RPMI7951 (cell line): ENCODE measurements at places on chromosomes 12 and 14. TPM values are rescaled to one million over a fixed set of nuclear protein-coding genes. Genes with fewer than 3 reads are reported as not detected.

The CLEC12A gene
- total RNA-seq = not detected in 2 replicates

The SRGAP1 gene
- total RNA-seq = 2.3 and 4.0 TPM in 2 replicates

The KRT77 gene
- not detected in 2 replicates for total RNA-seq

The TRAFD1 gene
- total RNA-seq = 17.5 and 17.9 TPM in 2 replicates

The MYG1 gene
- total RNA-seq = 55.9 and 60.0 TPM in 2 replicates

The SLC25A21 gene
- 0.68 and 0.84 TPM in 2 replicates for total RNA-seq

The SLC17A8 gene
- total RNA-seq = not detected in 2 replicates

The ARHGDIB gene
- 128 and 175 TPM in 2 replicates for total RNA-seq

The KRT73 gene
- not detected in 2 replicates for total RNA-seq

The PLEKHH1 gene
- 2.3 and 2.6 TPM in 2 replicates for total RNA-seq

The SLC22A17 gene
- total RNA-seq = 7.4 and 10.4 TPM in 2 replicates

The OTOGL gene
- 0.20 and 0.48 TPM in 2 replicates for total RNA-seq

The HPD gene
- not detected in 2 replicates for total RNA-seq

The HVCN1 gene
- 2.2 and 3.2 TPM in 2 replicates for total RNA-seq

The BICDL1 gene
- total RNA-seq = not detected in 2 replicates

The TMEM229B gene
- 3.7 TPM in 2 replicates for total RNA-seq

The ERP27 gene
- 0.10 TPM in 1 of 2 replicates, not detected in the other for total RNA-seq

The TESPA1 gene
- total RNA-seq = under 0.01 TPM in 1 of 2 replicates, not detected in the other

The SYCP3 gene
- 0.20 TPM in 1 of 2 replicates, not detected in the other for total RNA-seq

The VRTN gene
- total RNA-seq = not detected in 2 replicates

The MNAT1 gene
- total RNA-seq = 56.9 and 75.5 TPM in 2 replicates

The DNAH10 gene
- under 0.01 and 0.10 TPM in 2 replicates for total RNA-seq

The GPX2 gene
- not detected in 2 replicates for total RNA-seq

The MIP gene
- 0.24 and 0.29 TPM in 2 replicates for total RNA-seq

The GPR33 gene
- not detected in 2 replicates for total RNA-seq

The MLH3 gene
- 13.5 and 19.2 TPM in 2 replicates for total RNA-seq

The KRT71 gene
- total RNA-seq = not detected in 2 replicates

The GDF3 gene
- total RNA-seq = not detected in 2 replicates

The LALBA gene
- not detected in 2 replicates for total RNA-seq
